ENCODE measurements at places on chromosomes 3 and 15.
A peak's percentile ranks its signal among the peaks of the same experiment; 100 is the strongest.

GRCh38 chr15:65355988-65356353, 21.8 kb downstream of the IGDCC3 start:
- DNase-seq: no peak

DNA sequence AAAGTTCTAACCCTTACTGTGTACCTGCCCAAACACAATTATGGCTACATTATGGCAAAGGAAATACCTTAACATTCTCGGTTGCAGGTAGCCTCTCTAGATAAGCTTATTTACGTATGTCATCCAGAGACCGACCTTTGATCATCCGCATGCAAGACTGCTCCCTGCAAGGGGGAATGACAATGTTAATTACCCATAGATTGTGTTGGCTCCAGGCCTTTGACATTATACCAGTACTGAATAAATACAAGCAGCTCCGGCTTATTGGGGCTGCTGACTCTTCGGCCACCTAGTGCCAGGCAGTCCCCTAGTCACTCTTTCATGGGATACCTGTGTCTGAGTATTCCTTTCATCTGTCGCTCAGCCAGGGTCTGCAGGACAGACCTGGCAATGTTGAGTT, 223.5 kb downstream of the DTWD1 start:
- DNase-seq: no peak

DNA sequence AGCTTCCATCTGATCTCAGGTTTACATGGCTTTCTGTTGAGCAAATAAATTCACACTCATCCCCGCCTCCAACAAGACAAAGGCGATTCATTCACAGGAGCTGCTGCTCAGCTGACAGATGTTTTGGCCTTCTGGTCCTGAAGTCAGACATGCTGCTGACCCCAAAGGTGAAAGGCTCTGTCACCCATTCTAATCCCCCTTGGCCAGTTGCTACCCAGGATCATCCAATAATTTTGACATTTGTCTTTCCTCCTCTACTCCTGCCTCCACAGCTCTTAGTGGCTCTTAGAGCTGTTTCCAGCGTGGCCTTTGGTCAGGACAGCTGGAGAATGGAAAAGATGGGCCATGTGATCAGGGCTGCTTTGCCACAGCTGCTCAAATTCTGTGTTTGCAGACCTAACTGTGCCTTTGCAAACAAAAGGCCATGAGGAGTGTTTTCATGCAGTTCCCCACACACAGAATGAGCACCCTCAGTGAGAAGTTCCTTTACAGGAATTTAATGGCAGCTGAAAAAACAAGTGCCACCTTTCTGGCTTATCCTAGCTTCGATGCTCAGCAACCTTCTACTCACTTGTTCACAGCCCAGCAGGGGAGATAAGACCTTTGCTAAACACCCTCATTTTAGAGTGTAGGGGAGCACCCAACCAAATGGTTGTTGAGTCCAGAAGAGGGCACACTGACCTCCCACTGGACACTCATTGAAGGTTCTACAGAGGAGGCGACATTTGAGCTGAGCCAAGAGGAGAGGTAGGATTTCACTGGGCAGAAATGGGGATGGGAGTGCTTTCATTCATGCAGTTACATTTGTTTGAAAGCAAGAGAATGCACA, 39.0 kb downstream of the CYP19A1 start:
- DNase-seq: no peak

GRCh38 chr3:72661115-72661457, 187.2 kb downstream of the SHQ1 start:
- DNase-seq: no peak

DNA sequence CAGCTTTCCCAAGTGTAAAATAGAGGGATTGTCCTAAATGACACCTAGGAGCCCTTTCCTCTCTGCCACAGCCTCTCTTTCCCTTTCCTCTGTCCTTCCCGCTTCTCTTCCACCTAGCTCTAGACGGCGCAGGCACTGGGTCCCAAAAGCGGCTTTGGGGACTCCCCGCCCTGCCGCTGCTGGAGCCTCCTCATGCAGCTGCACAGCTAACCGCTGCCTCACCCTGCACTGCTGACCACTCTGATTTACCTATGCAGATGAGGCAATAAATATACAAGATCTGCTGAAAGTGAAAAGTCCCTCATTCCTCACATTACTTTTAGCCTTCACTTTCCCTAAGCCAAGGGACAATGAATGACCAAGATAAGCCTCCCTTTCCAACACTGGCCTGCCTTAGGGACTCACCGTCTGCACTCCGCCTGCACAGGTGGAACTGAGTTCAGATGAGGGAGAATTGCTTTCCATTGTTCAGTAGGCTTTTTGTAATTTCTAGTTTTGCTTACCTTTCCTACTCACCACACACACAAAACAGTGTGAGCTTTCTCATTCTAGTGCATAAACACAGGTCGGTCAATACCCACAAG, 197.5 kb upstream of the BCL6 start:
- DNase-seq: no peak

DNA sequence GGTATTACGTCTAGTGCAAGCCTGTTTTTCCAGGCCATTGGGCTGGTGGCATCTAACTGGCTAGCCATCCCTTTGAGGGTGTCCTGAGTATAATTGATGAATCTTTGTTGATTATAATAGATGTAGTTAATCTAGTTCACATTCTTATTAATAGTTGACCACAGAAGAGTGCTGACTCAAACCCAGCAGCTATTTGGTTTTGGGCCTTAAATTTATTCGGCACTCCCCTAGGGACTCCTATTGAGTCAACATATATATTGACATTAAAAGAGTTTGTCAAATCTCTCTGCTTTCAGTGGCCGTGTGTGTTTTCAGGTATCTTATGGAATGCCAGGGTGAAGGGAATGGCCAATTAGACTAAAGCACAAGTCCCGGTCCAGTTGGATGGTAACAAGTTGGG, 19.7 kb downstream of the ARL8B start:
- no peak for DNase-seq

GRCh38 chr3:141959589-141960554, 83.4 kb downstream of the ATP1B3 start:
- DNase-seq: no peak

DNA sequence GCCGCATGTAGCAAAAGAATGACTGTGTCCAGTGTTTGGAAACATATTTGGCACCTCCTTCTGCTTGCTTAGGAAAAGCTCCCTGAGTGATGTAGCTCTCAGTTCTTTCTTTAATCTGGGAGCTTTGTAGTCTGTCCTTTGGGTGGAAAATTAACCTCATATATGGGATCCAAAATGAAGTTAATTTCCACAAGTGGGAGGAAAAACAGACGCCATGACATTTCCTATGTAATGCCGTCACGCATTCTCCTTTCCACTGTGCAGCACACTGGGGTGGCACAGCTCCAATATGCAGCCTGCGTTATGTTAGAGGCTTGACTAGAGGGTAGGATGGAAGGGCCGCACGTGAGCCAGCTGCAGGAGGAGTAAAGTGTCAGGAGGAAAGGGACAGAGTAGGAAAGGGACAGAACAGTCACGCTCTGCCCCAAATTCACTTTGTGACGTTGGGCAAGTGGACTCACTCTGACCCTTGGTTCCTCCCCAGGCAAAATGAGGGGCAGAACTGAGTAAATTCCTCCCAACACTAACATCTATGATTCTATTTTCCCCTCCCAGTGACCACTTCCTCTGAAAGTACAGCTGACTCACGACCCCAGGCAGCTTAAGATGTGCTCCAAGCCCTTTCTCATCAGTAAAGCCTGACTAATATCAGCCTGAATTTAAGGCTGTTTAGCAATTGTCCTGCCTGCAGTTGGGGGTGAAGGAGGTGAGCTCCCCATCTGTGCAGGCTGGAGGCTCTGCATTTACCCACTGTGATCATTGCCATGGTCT, 176.5 kb upstream of the PFN2 start:
- no peak for DNase-seq

GRCh38 chr15:64315216-64315615, 40.8 kb downstream of the CSNK1G1 start:
- no peak for DNase-seq

GRCh38 chr3:190117981-190118380, 2.7 kb downstream of the P3H2 start:
- DNase-seq: no peak

DNA sequence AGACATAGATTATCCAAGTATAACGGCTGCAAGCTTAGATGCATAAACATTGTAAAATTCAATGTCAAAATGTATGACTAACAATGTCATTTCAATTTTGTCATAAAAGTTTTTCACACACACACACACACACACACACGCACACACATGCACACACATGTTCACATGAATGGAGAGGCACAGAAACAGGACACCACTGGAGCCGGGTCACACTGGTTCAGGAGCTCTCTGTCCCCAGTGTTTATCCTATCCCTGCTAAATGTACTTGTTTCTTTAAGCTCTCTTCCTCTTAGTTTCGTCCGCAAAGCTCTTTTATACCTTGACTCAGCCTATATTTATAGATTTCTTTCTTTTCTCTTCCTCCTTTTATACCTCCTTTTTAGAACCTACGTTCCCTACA, 249.9 kb downstream of the CADPS start:
- DNase-seq: no peak

- DNase-seq: no peak
These were observed 74.9 kb downstream of the PFN2 start for GRCh38 chr3:149895769-149896168.

DNA sequence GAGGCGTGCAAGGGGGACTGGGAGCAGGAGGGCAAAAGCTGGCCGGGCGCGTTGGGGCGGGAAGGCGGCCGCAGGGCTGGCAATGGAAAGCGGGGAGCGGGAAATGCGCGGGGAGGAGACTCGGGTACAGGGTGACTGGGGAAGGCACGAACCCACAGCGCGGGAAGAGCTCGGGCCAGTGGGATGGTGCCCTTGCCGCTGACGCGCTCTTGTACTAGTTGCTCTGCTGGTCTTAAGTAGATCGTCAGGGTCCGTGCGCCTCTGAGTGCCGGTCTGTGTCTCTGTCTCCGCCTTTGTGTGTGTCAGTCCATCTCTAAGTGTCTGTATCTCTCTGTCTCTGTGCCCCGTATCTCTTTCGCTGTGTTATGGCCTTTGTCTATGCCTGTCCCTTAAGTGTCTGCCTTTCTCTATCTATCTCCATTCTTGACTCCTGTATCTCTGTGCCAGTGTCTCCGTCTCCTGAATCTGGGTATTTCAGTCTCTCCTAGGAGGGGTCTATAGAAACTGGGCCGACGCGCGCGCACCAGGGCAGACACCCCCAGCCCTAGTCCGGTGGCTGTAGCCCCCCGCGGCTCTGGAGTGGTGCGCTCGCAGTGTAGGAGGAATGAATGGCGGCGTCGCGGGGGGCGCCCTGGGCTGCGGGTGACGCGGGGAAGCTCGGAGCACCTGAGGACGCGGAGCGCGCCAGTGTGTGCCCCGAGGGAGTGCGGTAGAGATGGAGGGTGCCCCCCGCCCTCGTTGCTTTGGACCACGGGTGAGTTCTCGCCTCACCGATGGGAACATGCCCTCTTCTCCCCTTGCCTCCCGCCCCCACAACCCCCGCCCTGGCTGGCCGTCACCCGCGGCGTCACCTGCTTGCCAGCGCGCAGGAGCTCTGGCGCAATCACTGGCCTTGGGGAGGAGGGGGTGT, 756 bp upstream of the CAMK2N2 start:
- peak; percentile 37 for DNase-seq

DNA sequence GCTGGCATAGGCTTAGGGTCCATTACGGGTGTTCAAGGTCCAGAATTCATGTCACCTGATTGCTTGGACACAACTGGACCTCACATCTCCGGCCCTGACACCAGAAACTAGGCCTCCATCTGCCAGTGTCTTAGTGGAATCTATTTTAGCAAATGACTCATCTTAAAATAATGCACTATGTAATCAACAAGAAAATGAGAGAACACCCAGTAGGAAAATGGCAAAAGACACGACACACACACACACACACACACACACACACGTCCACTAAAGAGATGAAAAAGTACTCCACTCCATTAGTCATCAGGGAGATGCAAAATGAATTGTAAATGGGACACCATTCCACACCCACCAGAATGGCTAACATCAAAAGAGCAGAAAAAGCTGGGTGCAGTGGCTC, 11.2 kb downstream of the APBA2 start:
- no peak for DNase-seq

GRCh38 chr3:47646362-47646761, 67.7 kb upstream of the CSPG5 start:
- DNase-seq: no peak

DNA sequence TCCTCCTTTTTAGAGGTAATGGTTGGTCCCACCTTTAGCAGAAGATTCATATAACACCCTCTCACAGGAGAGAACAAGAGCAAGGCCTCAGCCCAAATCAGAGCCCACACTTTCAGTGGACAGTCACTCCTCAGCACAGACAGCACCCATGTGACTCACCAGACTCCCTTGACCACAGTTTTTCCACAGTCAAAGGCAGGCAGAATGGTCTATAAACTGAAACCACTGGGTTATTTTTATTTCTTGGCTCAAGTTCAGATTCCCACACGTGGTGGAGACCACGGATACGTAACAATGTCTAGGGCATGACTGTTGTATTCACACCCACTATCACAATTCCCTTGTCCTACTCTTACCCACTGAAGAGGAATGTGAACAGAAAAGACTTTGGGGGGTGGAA, 237.8 kb upstream of the UBE2E1 start:
- no peak for DNase-seq
